RPMI8226 (cell line): ENCODE measurements at places on chromosomes 4 and X.

DNA sequence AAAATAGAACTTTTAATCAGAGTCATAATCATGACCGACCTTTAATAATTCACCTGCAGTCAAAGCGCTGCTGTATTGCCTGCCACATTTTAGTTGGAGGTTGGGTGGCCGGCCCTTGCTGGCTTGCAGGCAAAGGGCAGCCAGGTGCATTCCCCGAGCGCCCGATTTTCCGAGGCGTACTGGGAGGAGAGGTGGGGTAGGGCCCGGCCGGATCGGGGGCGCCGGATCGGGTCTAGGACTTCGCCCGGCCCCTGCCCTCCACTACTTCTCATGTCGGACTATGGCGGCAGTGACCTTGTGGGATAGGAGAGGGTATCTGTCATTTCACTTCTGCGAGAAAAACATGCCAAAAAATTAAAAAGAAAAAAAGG is 2.5 kb upstream of the RS1 start:
- DNase-seq, result peak; percentile 7

DNA sequence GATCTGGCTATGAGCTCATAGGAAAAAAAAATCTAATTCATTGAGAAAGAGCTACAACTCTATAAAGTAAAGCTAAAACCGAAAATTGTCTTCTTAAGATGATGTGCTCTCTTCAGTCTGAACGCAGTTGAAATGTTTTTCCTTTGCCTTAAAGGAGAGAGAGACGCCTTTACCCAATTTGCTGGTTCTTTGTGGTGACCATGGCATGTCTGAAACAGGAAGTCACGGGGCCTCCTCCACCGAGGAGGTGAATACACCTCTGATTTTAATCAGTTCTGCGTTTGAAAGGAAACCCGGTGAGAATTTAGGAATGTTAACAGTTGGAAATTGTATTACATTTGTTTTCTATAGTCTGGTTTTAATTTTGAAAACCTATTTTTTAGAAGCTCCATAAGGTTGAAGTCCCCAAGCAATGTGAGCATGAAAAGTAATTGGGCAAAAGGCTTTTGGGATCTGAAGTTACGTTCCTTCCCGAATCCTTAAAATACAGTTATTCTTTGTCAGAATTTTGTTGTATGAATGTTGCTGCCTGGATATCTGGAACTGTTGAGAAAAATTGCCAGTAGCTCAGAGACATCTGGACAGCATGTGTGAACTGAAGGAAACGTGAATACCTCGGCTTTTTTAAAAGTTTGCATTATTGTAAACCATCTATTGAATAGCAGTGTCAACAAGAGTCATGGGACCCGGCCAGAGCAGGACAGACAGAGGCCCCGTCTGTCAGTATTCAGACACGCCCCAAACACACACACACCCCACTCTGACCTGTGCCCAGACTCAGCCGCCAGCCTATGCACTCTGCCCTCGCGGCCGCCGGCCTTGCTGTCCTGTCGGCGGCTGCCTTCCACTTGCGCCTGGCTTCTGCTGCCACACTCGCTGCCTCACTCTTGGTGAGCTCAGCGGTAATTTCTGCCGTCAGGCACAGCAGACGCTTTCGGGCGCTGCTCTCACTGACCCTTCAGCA is 9.9 kb downstream of the PIGG start:
- DNase-seq, result no peak

DNA sequence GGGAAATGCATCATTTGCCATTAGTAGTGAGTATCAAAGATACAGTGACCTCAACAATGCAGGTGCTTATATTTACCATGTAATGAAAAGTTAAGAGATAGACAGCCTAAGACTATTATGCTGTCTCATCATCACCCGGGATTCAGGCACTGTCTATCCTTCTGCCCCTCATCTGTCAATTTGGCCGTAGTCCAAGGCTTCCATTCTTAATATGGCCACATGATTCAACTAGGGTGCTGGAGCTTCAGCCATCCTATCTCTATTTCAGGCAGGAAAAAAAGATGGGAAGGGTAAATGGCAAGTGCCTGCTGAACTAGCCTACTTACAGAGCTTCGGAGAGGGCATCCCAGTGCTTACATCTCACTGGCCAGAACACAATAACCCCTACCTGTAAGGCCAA is 196.7 kb upstream of the LNX1 start:
- no peak for DNase-seq

GRCh38 chrX:75291611-75292010 is 17.7 kb downstream of the UPRT start:
- no peak for DNase-seq

DNA sequence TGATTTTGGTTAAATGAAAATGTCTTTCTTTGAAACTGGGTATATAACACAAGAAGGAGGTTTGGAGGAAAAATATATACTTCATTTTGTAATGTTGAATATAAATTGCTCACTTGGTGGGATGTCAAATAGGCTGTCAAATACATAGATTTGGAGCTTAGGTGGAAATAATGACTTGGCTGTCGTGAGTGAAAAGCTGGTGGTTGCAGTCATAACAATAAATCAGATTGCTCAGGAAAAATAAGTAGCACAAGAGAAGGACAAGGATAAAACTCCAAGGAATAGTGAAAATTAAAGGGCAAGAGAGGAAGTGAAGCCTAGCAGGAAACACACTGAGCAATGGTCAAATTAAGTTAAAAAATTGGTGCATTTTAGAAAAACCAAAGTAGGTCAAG is 253.0 kb upstream of the ANKRD50 start:
- no peak for DNase-seq

- no peak for DNase-seq
These were observed 65.9 kb downstream of the NAT8L start for GRCh38 chr4:2125023-2125422.

DNA sequence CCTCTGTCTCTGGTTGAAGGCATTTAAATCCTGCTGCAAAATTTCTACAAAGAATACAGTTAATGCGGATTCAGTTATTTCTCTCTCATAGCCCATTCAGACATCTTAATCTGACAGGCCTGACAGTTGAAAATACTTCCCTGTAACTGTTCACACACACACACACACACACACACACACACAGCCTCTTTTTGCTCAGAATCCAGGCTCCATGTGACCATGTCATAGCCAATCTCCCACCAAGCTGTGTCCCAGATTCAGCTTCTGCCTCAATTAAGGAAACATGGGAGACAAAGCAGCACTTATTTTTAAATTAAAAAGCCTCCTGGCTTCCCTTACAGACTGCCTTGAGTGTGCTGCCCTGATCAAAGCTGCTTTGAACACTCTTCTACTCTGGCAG is 49.3 kb upstream of the EFHC2 start:
- no peak for DNase-seq

- no peak for DNase-seq
These were observed 273.3 kb upstream of the FAT4 start for GRCh38 chr4:125041372-125041930.
